ENCODE measurements at places on chromosomes 6 and 20.

- no peaks in the 10 kb centered on the region for H3K36me3 ChIP-seq
- H3K27ac ChIP-seq = no peak overlapping the region
- H3K27me3 ChIP-seq = peaks cover 63% of the 10 kb centered on the region
- ATAC-seq = peak; percentile 35
- no peak overlapping the region for H3K4me3 ChIP-seq
Observed at GRCh38 chr20:50980071-50980681, 21.6 kb downstream of the MOCS3 start.

- ATAC-seq = peak; percentile 88
- H3K27ac ChIP-seq = no peak overlapping the region
- no peak overlapping the region for H3K4me3 ChIP-seq
- H3K4me1 ChIP-seq = peaks cover 16% of the 10 kb centered on the region
- H3K36me3 ChIP-seq = peaks cover 2% of the 10 kb centered on the region
Observed at GRCh38 chr20:3101737-3102574, 17.4 kb upstream of the AVP start.

- no peaks in the 10 kb centered on the region for H3K36me3 ChIP-seq
- no peak overlapping the region for H3K27ac ChIP-seq
- H3K4me3 ChIP-seq = no peak overlapping the region
- H3K4me1 ChIP-seq = peaks cover 14% of the 10 kb centered on the region
- no peaks in the 10 kb centered on the region for H3K27me3 ChIP-seq
Observed at GRCh38 chr6:134021396-134022122, 30.9 kb downstream of the SLC2A12 start.

- no peaks in the 10 kb centered on the region for H3K27me3 ChIP-seq
- no peaks in the 10 kb centered on the region for H3K36me3 ChIP-seq
- H3K27ac ChIP-seq = peak overlapping the region; percentile 84
- no peak for ATAC-seq
- peaks cover 24% of the 10 kb centered on the region for H3K4me1 ChIP-seq
Observed at GRCh38 chr20:36644706-36645095, 1.3 kb downstream of the SLA2 start.

DNA sequence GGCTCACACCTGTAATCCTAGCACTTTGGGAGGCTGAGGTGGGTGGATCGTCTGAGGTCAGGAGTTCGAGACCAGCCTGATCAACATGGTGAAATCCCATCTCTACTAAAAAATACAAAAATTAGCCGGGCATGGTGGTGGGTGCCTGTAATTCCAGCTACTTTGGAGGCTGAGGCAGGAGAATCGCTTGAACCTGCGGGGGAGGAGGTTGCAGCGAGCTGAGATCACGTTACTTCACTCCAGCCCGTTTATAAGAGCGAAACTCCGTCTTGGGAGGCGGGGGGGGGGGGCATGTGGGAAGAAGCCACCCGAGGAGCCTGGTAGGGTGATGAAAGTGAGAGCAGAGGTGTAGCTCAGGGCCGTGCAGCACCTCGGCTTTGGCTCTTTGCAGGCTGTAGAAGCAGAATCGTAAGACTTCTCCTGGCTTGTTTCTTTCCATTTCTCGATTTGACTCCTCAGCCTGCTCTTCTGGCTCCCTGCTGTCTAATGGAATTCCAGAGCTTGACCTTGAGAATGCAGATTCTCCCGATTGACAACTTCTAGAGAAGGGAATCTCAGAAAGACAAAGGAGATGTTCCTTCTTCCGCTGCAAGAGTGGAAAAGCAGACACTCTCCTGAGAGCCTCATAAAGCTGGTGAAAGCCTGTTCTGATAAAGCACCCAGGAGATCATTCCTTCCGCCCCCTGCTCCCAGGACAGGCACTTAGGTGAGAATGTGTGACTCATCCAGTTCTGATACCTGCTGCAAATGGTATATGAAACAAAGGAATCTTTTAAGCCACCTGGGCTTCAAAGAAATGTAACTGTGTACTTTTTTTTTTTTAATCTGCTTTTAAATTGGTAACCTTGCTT lies 26.0 kb upstream of the PPP1R16B start:
- no peaks in the 10 kb centered on the region for H3K27me3 ChIP-seq
- ATAC-seq = no peak
- H3K27ac ChIP-seq = no peak overlapping the region
- peaks cover under 1% of the 10 kb centered on the region for H3K4me1 ChIP-seq
- H3K36me3 ChIP-seq = peaks cover 11% of the 10 kb centered on the region

GRCh38 chr6:84763886-84764331 lies 489 bp downstream of the TBX18 start:
- peaks cover 6% of the 10 kb centered on the region for H3K4me1 ChIP-seq
- H3K4me3 ChIP-seq = peak overlapping the region; percentile 58
- no peak overlapping the region for H3K27ac ChIP-seq
- H3K36me3 ChIP-seq = no peaks in the 10 kb centered on the region
- H3K27me3 ChIP-seq = peaks cover 68% of the 10 kb centered on the region

GRCh38 chr6:27772261-27773001 lies 139.8 kb downstream of the OR2B2 start:
- no peak overlapping the region for H3K4me3 ChIP-seq
- H3K36me3 ChIP-seq = peaks cover 1% of the 10 kb centered on the region
- peaks cover 7% of the 10 kb centered on the region for H3K27me3 ChIP-seq
- H3K4me1 ChIP-seq = peaks cover 45% of the 10 kb centered on the region
- H3K27ac ChIP-seq = peak overlapping the region; percentile 88
- ATAC-seq = peak; percentile 82

DNA sequence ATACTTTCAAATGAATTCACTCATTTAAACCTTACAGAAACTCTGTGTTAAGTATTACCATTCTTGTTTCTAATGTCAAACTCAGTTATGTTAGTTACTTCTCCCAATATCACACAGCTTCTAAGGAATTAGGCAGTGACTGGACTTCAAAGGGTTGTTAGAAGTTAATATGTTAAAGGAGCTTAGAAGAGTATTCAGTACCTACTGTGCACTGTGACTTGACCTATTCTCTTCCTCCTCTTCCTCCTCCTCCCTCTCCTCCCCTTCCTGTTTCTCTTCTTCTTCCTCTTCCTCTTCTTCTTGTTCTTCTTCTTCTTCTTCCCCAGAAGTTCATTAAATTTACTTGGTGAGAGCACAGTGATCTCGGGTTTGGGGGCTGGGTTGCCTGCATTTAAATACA lies 325.6 kb upstream of the SLC35B3 start:
- no peaks in the 10 kb centered on the region for H3K4me1 ChIP-seq
- no peak overlapping the region for H3K27ac ChIP-seq
- H3K4me3 ChIP-seq = no peak overlapping the region

- H3K27me3 ChIP-seq = peaks cover 10% of the 10 kb centered on the region
- no peak overlapping the region for H3K27ac ChIP-seq
- H3K4me3 ChIP-seq = no peak overlapping the region
- no peak for ATAC-seq
Observed at GRCh38 chr6:130417951-130418350, 52.1 kb downstream of the TMEM200A start.

- H3K27me3 ChIP-seq = no peaks in the 10 kb centered on the region
- H3K4me3 ChIP-seq = no peak overlapping the region
- H3K36me3 ChIP-seq = peaks cover 5% of the 10 kb centered on the region
- no peaks in the 10 kb centered on the region for H3K4me1 ChIP-seq
Observed at GRCh38 chr6:108707328-108707976, 140.8 kb upstream of the ARMC2 start.

DNA sequence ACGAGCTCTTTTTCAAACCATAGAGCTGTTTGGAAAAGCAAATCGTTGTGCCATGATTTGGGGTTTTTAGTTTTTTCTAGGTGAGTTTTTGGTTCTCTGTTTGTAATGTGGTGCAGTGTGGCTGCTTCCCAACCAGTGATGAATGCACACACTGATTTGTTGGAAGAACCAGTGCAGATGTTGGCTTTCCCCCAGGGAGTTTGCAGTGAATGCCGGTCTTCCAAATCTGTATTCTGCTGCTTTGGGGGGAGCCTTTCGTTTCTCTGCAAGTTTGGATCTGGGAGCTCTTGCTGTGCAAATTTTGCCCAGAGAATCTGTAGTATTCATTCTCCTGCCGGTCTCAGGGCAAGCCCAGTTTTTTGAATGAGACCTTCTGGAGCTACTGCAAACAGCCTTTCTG lies 14.5 kb downstream of the HECA start:
- peak overlapping the region; percentile 35 for H3K27ac ChIP-seq
- no peak for ATAC-seq
- peaks cover 87% of the 10 kb centered on the region for H3K4me1 ChIP-seq
- no peaks in the 10 kb centered on the region for H3K27me3 ChIP-seq
- H3K36me3 ChIP-seq = no peaks in the 10 kb centered on the region

- peak overlapping the region; percentile 3 for H3K4me3 ChIP-seq
- peaks cover 5% of the 10 kb centered on the region for H3K36me3 ChIP-seq
- H3K27ac ChIP-seq = no peak overlapping the region
- peak; percentile 70 for ATAC-seq
Observed at GRCh38 chr6:137283940-137284810, 65.0 kb upstream of the IFNGR1 start.

GRCh38 chr20:38253571-38253970 lies 7.0 kb downstream of the KIAA1755 start:
- H3K4me1 ChIP-seq = no peaks in the 10 kb centered on the region
- no peak overlapping the region for H3K27ac ChIP-seq
- ATAC-seq = no peak
- no peak overlapping the region for H3K4me3 ChIP-seq
- no peaks in the 10 kb centered on the region for H3K36me3 ChIP-seq
- peaks cover 33% of the 10 kb centered on the region for H3K27me3 ChIP-seq

DNA sequence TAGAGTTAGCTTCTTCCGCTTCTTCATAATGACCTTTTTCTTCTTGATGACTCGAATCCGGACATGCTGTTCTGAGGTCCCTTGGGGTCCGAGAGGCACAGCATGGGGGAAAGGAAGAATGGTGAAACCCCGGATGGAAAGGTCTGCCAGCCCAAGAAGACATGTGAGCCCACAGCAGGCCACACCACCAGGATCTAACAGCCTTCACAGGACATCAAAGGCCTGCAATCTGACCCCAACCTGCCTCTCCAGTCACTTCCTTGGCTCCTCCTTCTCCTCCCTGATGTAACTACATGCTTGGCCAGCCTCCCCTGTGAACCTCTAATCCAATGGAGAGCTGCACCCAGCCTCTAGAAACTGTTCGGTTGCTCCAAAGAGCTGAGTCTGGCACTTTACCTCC lies 1.6 kb downstream of the CPXM1 start:
- peaks cover 69% of the 10 kb centered on the region for H3K27me3 ChIP-seq
- H3K4me1 ChIP-seq = peaks cover 32% of the 10 kb centered on the region
- peak; percentile 31 for ATAC-seq
- no peaks in the 10 kb centered on the region for H3K36me3 ChIP-seq

DNA sequence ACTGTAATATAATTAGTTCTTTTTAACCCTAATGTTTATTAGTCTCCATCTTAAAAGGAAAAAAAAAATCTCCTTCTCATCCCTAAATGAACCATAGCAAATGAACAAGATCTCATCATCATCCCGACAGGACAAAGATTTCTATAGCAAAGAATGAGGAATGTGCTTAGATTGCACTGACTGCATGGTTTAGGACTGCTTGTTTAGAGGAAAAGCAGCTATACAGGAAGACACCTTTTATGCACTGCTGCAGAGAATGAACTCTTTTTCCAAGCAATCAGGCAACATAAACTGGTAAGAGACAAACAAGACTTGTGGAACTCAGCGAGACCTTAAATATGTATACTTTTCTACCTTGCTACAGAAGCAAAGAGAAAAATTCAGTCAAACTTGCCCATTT lies 26.8 kb downstream of the CSNK2A1 start:
- peaks cover 67% of the 10 kb centered on the region for H3K4me1 ChIP-seq
- no peak overlapping the region for H3K4me3 ChIP-seq
- no peaks in the 10 kb centered on the region for H3K27me3 ChIP-seq
- no peak for ATAC-seq
- H3K36me3 ChIP-seq = peaks cover 54% of the 10 kb centered on the region

GRCh38 chr6:31116661-31117385 lies 2.2 kb downstream of the PSORS1C1 start:
- H3K4me1 ChIP-seq = peaks cover 17% of the 10 kb centered on the region
- H3K36me3 ChIP-seq = no peaks in the 10 kb centered on the region
- H3K27ac ChIP-seq = no peak overlapping the region
- H3K27me3 ChIP-seq = peaks cover 69% of the 10 kb centered on the region
- no peak for ATAC-seq
- H3K4me3 ChIP-seq = no peak overlapping the region

DNA sequence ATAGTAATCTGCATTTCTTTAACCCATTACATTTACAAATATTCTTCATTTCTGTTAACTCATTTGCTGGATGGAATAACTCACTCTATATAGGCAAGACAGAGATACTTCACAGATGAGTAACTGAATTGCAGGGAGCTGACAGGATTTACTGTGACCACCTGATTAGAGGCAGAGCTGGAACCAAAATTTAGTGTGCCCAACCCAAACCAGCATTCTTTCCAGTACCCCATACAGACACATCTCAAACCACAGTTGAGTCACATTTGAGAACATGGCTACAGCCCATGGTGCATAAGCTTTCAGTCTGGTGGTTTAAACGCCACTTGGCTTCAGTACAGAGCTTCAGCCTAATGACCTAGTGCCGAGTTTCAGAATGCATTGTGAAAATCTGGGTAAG lies 138.4 kb upstream of the TENT5A start:
- H3K4me3 ChIP-seq = no peak overlapping the region
- H3K36me3 ChIP-seq = no peaks in the 10 kb centered on the region
- H3K4me1 ChIP-seq = no peaks in the 10 kb centered on the region
- H3K27ac ChIP-seq = no peak overlapping the region
- no peaks in the 10 kb centered on the region for H3K27me3 ChIP-seq

GRCh38 chr6:78844899-78845298 lies 22.5 kb upstream of the IRAK1BP1 start:
- ATAC-seq = no peak
- H3K27me3 ChIP-seq = peaks cover 3% of the 10 kb centered on the region
- H3K27ac ChIP-seq = no peak overlapping the region
- no peaks in the 10 kb centered on the region for H3K4me1 ChIP-seq
- H3K4me3 ChIP-seq = no peak overlapping the region
- H3K36me3 ChIP-seq = peaks cover 6% of the 10 kb centered on the region

- peaks cover 44% of the 10 kb centered on the region for H3K36me3 ChIP-seq
- H3K27me3 ChIP-seq = no peaks in the 10 kb centered on the region
- H3K4me3 ChIP-seq = no peak overlapping the region
- no peaks in the 10 kb centered on the region for H3K4me1 ChIP-seq
Observed at GRCh38 chr6:125888989-125889656, 67.4 kb upstream of the HINT3 start.

- H3K4me3 ChIP-seq = peak overlapping the region; percentile 82
- no peak overlapping the region for H3K27ac ChIP-seq
- peak; percentile 55 for ATAC-seq
- H3K36me3 ChIP-seq = no peaks in the 10 kb centered on the region
- H3K4me1 ChIP-seq = peaks cover 17% of the 10 kb centered on the region
- H3K27me3 ChIP-seq = peaks cover 58% of the 10 kb centered on the region
Observed at GRCh38 chr6:5084360-5084780, 771 bp upstream of the PPP1R3G start.

DNA sequence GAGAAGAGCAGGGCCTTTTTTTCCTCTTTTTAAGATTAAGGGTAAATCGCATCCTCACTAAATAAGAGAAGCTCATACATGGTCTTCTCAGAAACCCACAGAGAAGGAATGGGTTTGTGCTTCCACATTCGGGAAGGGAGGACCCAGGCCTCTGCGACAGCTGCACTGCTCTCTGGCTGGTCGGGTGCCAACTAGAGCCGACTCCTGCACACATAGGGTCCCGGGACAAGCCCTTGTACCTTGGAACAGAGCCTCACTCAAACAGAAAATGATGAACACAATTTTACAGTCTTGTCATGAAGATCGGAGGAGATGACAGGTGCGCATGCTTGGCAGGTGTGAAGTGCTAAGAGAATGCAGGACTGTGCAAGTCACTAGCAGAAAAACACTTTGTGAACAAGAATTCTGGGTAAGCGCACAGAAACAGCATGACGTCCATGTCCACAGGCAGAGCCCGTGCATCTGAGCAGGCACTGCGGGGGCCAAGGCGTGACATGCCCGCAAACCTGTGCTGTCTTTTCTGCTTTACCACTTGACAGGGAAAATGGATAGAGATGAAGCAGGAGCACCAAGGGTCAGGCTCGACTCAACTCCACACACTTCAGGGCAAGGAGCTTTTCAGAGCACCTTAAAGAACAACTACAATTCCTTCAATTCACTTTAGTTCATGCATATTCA lies 101.0 kb upstream of the MPC1 start:
- no peak overlapping the region for H3K4me3 ChIP-seq
- no peak overlapping the region for H3K27ac ChIP-seq
- ATAC-seq = no peak
- H3K4me1 ChIP-seq = peaks cover 15% of the 10 kb centered on the region
- peaks cover 38% of the 10 kb centered on the region for H3K36me3 ChIP-seq
